Smooth muscle cell of the umbilical artery (primary cell): ENCODE measurements at places on chromosomes 3 and 15. TPM values are rescaled to one million over a fixed set of nuclear protein-coding genes. Genes with fewer than 3 reads are reported as not detected.

The SAMMSON gene
- under 0.01 TPM in 1 of 2 replicates, not detected in the other for total RNA-seq

The SV2B gene
- under 0.01 TPM in 1 of 2 replicates, not detected in the other for total RNA-seq

The MYRIP gene
- total RNA-seq, result 0.05 TPM in 1 of 2 replicates, not detected in the other

The ALPK3 gene
- total RNA-seq, result 0.89 and 9.8 TPM in 2 replicates

The PYGO1 gene
- total RNA-seq, result 10.1 and 10.4 TPM in 2 replicates

The WDR49 gene
- total RNA-seq, result 0.09 TPM in 1 of 2 replicates, not detected in the other

The CASR gene
- total RNA-seq, result not detected in 2 replicates

The CDCP1 gene
- 10.4 and 76.4 TPM in 2 replicates for total RNA-seq

The NR2E3 gene
- total RNA-seq, result under 0.01 and 0.65 TPM in 2 replicates

The GOLGA6B gene
- not detected in 2 replicates for total RNA-seq

The SPTBN5 gene
- 0.59 and 1.8 TPM in 2 replicates for total RNA-seq

The DUOX2 gene
- total RNA-seq, result 0.05 TPM in 1 of 2 replicates, not detected in the other

The NANOGP8 gene
- not detected in 2 replicates for total RNA-seq

The ZNF609 gene
- total RNA-seq, result 16.3 and 41.2 TPM in 2 replicates

The TUBGCP5 gene
- total RNA-seq, result 34.0 and 35.9 TPM in 2 replicates

The RBP2 gene
- total RNA-seq, result not detected in 2 replicates

The REC114 gene
- total RNA-seq, result not detected in 2 replicates

The ZNF774 gene
- total RNA-seq, result 2.1 and 6.7 TPM in 2 replicates

The MOBP gene
- not detected in 2 replicates for total RNA-seq

The TGM5 gene
- total RNA-seq, result not detected in 2 replicates

The GALNT15 gene
- 5.0 and 9.5 TPM in 2 replicates for total RNA-seq

The PIF1 gene
- 2.4 and 5.8 TPM in 2 replicates for total RNA-seq

The XCR1 gene
- total RNA-seq, result not detected in 2 replicates

The MYL3 gene
- total RNA-seq, result not detected in 2 replicates

The BCL6 gene
- 13.7 and 20.1 TPM in 2 replicates for total RNA-seq

The ZNF106 gene
- 76.3 and 97.4 TPM in 2 replicates for total RNA-seq

The SYNPR gene
- total RNA-seq, result not detected in 2 replicates

The TM4SF18 gene
- total RNA-seq, result under 0.01 and 0.46 TPM in 2 replicates

The TRIM42 gene
- total RNA-seq, result not detected in 2 replicates

The HPS3 gene
- total RNA-seq, result 45.1 and 46.4 TPM in 2 replicates

The SHISA5 gene
- total RNA-seq, result 103 and 130 TPM in 2 replicates

The AGBL1 gene
- not detected in 2 replicates for total RNA-seq

The P2RY1 gene
- total RNA-seq, result 0.59 and 0.88 TPM in 2 replicates

The FSD2 gene
- total RNA-seq, result not detected in 2 replicates

The HYPK gene
- total RNA-seq, result 4.8 and 5.8 TPM in 2 replicates

The QTRT2 gene
- 17.8 and 20.6 TPM in 2 replicates for total RNA-seq

The B3GNT5 gene
- 4.2 and 11.3 TPM in 2 replicates for total RNA-seq

The CORO2B gene
- total RNA-seq, result 1.8 and 11.9 TPM in 2 replicates

The LRRIQ4 gene
- total RNA-seq, result not detected in 2 replicates

The FBXO40 gene
- total RNA-seq, result not detected in 2 replicates

The FOXB1 gene
- not detected in 2 replicates for total RNA-seq

The P2RY12 gene
- total RNA-seq, result not detected in 2 replicates

The LRRC31 gene
- total RNA-seq, result not detected in 2 replicates

The GOLGA8G gene
- under 0.01 TPM in 1 of 2 replicates, not detected in the other for total RNA-seq

The LRRN1 gene
- not detected in 2 replicates for total RNA-seq

The GOLGA6L4 gene
- total RNA-seq, result 0.59 and 0.78 TPM in 2 replicates

The DLEC1 gene
- under 0.01 and 0.09 TPM in 2 replicates for total RNA-seq

The IGDCC3 gene
- not detected in 2 replicates for total RNA-seq

The ITIH4 gene
- total RNA-seq, result 1.2 and 1.3 TPM in 2 replicates

The NPAP1 gene
- not detected in 2 replicates for total RNA-seq

The GABRA5 gene
- total RNA-seq, result 3.9 and 5.7 TPM in 2 replicates

The SPINK8 gene
- total RNA-seq, result not detected in 2 replicates

The LAMB2 gene
- 896 and 1,055 TPM in 2 replicates for total RNA-seq

The GP9 gene
- not detected in 2 replicates for total RNA-seq

The GPR156 gene
- 0.59 and 0.92 TPM in 2 replicates for total RNA-seq
